Mucosa of descending colon (tissue), 3 donors: ENCODE measurements at places on chromosomes 5 and 9. TPM values are rescaled to one million over a fixed set of nuclear protein-coding genes. Genes with fewer than 3 reads are reported as not detected.

DNA sequence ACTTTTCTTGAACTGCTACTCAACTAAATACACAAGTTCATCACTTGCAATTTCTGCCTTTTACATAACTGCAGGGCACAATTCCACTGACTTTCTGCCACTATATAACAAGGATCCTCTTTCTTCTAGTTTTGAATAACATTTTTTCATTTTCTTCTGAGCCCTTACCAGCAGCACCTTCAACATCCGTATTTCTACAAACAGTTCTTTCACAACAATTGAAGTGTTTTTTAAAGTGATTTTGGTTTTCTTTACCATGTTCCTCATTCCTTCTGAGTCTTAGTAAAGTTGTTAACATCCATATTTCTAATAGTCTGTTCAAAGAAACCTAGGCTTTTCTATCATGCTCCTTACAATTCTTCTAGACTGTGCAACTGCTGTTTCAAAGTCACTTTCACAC is 127.2 kb upstream of the PITX1 start:
- DNase-seq, result no peak

GRCh38 chr5:142924135-142924883 is 154.1 kb downstream of the ARHGAP26 start:
- DNase-seq, result no peak

DNA sequence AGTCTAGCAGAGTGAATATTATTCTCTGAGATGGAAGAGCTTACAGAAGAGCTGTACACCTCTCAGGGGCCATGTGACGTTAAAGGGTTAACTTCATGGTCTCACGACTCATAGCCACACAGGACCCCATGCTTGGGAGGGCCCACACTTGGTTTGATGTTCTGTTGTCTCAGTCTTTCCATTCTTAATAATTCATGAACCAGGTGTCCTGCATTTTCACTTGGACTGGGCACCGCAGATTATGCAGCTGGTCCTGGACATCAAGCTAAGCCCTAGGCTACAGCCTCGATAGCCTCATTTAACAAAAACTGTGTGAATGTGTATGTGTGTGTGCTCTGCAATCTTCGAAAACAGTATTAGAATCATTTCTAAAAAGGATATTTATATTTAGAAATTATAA is 323.5 kb downstream of the PLK2 start:
- DNase-seq, result no peak

GRCh38 chr5:99945478-99946442 is 589.4 kb upstream of the FAM174A start:
- DNase-seq, result no peak

DNA sequence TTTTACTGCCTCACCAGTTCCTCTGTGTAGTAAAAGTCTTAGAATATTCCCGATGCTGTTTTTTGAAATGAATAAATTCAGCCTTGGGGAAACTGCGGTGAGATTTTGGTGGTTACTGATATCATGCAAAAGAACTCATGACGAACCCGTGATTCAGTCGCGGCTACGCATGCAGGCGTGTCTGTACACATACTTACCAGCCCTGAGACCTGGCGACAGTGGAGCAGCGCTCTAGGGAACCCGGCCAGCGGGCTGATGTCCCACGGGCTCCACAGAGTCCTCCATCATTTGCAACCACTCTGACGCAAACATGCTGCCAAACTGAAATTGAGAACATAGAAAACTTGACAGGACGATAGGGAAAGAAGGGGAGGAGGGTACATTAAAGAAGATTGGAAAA is 315.6 kb upstream of the DAB2 start:
- no peak for DNase-seq

DNA sequence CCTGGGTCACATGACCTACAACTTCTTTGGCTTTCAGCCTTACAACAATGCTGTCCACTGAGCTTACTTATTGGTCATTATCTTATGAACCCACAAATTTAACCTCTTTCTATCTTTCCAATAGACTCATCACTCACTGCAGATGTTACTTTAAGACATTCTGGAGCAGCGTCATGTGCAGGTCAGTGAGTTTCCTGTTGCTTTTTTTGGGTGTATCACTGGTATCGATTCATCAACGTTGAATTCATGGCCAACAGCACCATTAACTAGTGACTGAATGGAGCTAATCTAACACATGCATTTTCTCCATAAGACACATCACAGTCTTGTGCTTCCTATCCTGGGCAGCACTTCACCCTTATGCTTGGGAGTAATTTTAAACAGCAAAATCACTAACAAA is 672.6 kb upstream of the CDH18 start:
- DNase-seq, result no peak

DNA sequence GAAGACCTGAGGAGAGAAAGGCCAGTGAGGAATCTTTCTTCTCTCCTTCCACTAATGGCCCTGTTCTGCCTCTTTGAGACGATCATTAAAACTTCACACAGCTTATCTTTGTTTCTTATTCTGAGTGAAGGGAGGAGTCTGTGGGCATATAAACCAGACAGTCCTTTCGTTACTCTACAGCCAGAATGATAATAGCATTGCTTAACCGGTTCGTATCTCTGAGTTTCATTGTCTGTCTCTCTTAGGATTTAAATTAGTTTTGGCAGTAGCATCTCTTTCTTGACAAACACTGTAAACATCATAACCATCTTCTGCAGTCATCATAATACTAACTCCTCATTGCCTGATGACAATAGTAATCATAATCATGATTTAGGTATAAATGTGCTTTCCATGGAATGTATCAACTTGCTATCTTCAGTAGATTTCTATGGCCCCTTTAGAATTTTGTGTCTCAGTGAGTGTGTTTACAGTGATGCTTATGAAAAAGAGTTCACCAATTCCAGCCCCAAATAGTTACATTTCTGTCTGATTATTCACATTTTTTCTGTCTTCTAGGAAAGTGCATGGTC is 618.8 kb upstream of the KLF4 start:
- no peak for DNase-seq

- DNase-seq, result peak; percentile 84
Measured at GRCh38 chr5:43432486-43433375, 20.5 kb upstream of the CCL28 start.

DNA sequence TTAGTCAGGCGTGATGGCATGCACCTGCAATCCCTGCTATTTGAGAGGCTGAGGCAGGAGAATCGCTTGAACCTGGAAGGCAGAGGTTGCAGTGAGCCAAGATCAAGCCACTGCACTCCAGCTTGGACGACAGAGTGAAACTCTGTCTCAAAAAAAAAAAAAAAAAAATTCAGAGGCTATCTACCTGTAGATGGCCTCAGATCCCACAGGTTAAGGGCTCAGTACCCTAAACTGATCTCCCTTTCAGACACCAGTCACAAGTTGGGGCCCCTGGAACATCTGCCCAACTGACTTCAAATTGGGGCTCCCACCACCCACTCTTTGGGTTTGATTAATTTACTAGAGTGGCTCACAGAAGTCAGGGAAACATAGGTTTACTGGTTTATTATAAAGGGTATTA is 65.4 kb upstream of the ERCC6L2 start:
- DNase-seq, result no peak

DNA sequence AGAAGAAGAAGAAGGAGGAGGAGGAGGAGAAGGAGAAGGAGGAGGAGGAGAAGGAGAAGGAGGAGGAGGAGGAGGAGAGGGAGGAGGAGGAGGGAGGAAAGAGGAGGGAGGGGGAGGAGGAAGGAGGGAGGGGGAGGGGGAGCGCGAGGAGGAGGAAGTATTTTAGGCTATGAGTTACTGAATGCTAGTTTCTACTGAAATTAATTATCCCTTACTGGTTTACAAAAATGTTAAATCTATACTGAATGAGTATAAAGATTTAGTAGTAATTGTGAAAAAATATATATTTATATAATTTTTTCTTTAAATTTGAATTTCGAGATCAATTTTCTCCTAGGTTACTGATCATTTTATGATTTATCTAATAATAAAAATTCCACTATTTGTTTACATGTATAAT is 1769.0 kb upstream of the NUDT12 start:
- DNase-seq, result no peak

DNA sequence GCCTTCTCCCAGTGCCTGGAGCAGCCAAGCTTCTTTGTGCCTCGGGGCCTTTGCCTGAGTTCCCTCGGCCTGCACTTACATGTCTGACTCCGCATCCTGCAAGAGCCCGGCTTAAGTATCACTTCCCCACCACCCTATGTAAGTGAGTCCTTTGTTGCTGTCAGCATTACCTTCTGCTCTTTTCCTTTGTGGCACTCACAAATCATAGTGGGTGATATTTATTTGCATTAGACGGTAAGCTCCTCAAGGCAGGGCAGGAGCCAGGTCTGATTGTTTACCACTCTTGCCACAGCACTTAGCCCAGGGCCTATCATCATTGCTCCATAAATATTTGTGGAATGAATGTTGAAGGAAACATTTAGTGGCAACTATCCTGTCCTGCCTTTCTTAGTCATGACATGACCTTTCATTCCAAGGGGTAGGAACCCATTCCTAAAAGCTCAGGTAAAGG is 4.8 kb downstream of the GM2A start:
- DNase-seq, result no peak

DNA sequence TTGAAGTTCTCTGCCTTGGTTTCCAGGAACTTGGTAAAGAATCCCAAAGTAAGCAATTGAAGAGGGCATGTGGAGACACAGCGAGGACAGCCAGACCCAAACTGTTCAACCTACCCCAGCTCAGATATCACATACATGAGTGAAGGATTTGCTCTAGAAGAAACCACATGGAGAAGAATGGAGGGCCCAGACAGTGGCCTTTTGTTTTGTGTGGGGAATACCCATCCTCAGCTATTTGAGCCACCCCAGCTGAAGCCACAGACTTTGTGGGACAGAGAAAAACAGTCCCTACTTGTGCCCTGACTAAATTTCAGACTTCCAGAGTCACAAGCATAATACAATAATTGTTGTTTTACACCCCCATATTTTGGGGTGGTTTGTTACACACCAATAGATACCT is 387.1 kb downstream of the ZSWIM6 start:
- DNase-seq, result no peak

GRCh38 chr5:125484272-125484741 is 737.9 kb upstream of the ZNF608 start:
- no peak for DNase-seq

- DNase-seq, result no peak
Measured at GRCh38 chr5:91641730-91642350, 258.7 kb upstream of the ARRDC3 start.

DNA sequence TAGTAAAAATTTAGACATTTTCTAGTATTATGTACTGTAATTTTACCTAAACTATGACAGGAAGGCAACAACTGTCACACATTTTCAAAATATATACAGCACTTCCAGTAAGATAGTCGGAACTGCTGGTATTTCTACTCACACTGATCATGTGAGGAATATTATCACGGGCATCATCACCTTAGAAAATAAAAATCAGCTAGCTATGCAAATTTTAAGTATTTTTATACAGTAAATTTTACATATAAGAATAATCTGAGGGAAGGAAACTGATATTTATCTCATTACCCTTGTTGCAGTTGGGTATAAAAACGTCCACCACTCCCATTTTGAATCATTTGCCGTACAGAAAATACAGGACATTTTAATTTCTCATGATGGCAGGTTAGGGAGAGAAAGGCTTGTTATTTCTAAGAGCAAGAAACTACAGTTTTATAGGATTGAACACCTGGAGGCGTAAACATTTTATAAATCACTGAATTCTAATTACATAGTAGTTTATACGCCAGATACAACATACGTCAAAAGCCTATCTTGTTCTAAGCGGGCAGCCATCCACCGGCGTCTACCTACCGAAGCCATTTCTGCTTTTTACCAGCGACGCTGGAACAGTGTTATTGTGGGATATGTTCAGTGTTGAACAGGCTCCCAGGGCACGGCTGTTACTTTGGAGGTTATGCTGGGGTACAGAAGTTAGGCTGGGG is 729 bp upstream of the TNPO1 start:
- DNase-seq, result no peak

DNA sequence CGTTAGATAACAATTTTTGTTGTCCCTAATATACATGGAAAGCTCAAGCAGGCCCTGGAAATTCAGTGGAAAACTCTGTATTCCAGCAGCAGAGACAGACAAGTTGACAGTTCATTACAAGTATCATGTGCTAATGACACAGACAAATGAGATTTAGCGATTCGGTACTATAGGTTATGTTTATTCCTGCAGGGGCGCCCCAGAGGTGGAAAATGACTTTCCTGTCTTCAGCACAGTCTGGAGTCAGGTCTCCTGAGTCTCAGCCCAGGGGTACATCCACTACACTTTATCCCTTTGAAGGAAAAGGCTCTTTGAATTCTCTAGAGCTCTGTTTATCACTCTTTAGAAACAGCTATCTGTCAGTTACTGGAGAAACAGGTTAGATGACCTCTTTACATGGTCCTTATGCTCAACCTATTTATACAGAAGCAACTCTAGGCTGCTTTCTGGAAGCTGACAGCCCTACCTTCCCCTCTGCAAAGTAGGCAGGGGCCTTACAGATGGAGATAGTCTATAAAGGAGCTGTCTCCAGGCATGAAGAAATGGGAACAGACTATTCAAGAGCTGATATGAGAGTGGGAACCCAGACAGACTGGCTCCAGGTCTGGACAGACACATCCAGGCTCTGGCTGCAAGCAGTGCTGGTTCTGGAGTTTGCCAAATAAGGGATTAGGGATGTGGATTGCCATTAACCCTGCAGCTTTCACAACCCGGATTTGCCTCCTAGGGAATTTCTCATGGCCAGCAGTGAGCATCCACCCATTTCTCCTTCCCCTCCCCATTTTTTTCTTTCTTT is 7.2 kb upstream of the SLC31A2 start:
- no peak for DNase-seq

DNA sequence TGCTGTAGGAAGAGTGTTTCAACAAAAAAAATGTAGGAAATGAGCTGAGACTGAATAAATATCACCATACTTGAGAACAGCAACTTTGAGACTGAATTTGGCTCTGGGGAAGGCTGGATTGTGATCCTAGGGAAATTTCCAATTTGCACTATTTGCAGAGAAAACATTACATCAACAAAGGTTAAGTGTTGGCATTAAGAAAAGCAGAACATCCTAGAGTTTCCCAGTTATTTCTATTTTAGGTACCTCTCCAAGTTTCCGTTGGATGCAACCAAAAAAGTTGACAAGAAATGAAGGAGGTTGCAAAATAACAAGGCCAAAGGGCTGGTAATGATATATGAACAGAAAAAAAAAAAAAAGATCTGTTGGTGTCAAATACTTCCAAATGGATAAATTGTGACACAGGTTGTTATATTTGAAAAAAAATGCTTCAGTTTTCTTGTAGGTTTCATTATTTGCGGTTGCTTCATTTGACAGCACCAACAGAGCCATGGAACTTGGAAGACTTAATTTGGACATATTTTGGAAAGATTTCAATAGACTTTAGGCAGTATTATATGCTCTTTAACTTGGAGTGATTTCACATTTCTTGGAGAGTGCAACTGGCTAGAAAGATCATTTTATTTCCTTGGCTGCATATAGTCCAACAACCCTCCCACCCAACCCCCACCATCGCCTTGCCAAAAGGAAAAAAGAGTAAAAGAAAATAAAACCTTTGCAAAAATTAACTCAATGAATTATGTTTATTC is 230.8 kb downstream of the ZNF608 start:
- no peak for DNase-seq

The N4BP3 gene
- 4.0 TPM for total RNA-seq

The TMEM141 gene
- total RNA-seq, result 110 TPM

The RPL12 gene
- total RNA-seq, result 926 TPM

The FOXD4L3 gene
- 0.17 TPM for total RNA-seq

The FGF18 gene
- 0.63 TPM for total RNA-seq

The GABRB2 gene
- 2.0 TPM for total RNA-seq

The PCDHA11 gene
- total RNA-seq, result 0.58 TPM

The S1PR3 gene
- 3.0 TPM for total RNA-seq

The HNRNPAB gene
- total RNA-seq, result 244 TPM
